ENCODE measurements at places on chromosomes 3 and 15. TPM values are rescaled to one million over a fixed set of nuclear protein-coding genes. Genes with fewer than 3 reads are reported as not detected.

GRCh38 chr3:63287610-63288009 lies 9.5 kb downstream of the SYNPR start:
- no peak for DNase-seq
- H3K36me3 ChIP-seq, result no peaks in the 10 kb centered on the region
- no peaks in the 10 kb centered on the region for H3K4me1 ChIP-seq
- H3K4me3 ChIP-seq, result no peak overlapping the region

DNA sequence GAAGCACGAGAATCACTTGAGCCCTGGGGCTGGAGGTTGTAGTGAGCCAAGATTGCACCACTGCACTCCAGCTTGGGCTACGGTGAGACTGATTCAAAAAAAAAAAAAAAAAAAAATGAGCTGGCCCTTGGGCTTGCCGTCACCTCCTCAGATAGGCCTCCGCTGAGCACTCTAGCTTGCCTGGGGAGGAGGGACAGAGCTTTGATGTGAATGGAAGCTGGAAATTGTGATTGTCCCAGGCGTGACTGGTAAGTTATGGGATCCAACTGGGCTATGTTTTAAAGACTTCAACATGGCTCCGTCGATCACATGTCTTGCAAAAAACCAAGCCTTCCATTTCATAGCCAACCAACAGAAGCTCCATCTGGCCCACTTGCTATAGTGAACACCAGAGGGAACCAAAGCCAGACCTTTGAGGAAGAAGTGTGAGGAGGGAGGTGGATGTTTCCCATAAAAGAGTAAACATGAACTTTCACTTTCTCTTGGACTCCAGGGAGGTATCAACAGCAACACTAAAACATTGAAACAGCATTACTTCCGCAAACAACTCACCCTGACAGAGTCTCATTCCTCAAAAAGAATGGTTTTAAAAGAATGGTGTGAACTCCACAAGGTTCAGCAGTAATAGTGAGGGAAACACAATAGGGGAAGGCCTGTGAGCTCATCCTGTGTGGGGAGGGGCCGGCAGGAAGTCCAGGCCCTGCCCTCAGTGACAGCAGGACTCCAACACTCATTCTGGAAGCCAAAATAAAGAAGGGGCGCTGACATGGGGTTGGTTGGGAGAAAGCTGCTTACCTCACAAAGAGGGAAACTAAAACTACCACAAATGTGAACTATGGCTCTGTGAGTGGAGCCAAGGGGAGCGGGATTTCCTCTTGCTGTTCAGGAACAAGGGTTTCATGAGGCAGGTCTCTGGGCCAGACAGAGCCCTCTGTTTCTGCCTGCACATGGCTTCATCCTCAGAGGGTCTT lies 59.2 kb upstream of the IL12A start:
- peak overlapping the region; percentile 43 for H3K4me3 ChIP-seq
- H3K27ac ChIP-seq, result peak overlapping the region; percentile 90
- H3K36me3 ChIP-seq, result no peaks in the 10 kb centered on the region
- no peaks in the 10 kb centered on the region for H3K27me3 ChIP-seq
- peaks cover 32% of the 10 kb centered on the region for H3K4me1 ChIP-seq

Gene MCTP2
- 16.3 TPM for total RNA-seq

DNA sequence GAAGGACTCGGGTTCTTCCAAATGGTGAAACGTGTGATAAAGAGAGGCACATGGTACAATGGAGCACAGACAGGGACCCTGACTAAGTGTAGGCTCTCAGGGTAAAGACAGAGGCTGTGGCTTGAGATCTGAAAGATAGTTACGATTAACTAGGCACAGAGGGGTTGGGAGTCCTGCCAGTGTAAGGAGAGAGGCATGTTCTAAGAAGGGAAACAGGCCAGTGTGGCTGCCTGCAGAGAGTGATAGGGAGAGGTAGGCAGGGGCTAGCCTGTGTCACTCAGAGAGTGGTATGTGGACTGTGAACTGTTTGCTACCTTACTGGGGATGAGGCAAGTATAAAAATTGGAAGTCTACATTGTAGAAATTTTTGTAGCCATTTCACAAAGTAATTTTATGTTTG lies 109.5 kb downstream of the PEX5L start:
- no peaks in the 10 kb centered on the region for H3K4me1 ChIP-seq
- no peak overlapping the region for H3K27ac ChIP-seq
- no peak for DNase-seq
- no peaks in the 10 kb centered on the region for H3K36me3 ChIP-seq
